ENCODE measurements at places on chromosomes 3 and 15.

DNA sequence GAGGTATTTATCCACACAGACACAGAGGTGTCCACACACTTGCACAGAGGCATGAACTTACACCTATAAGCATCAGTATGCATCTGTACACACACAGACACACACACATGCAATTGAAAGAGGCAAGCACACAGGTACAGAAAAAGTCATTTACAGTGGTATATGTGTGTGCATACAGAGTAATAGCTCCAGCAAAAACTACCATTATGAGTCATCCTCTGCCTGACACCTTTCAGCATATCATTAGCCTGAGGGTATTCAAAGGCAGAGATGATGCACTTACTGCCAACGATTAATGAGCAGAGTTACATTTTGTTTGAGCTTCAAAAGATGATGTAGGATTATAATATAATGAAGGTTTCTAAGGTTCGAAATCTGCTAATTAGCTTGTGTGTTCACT is 100.3 kb upstream of the TPRG1 start:
- DNase-seq = no peak

GRCh38 chr3:186784820-186785494 is 1.6 kb downstream of the EIF4A2 start:
- no peak for DNase-seq

DNA sequence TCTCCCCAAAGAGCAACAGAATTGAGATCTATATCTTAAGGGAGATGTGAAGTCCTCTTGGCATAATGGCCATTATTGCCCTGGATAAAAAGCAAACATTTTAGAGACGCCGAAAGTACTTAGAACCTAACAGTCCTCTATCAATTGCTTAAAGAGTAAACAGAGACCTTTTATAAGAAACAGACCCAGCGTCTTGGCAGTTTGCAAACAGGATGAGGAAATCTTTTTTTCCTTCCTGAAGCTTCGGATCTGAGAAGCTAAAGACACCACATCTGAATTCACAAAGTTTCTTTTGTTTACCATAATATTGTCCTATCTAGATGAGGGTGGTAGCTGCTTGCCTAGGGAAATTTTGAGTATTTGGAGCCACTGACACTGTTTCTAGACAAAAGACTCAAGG is 59.9 kb upstream of the LIMD1 start:
- no peak for DNase-seq

DNA sequence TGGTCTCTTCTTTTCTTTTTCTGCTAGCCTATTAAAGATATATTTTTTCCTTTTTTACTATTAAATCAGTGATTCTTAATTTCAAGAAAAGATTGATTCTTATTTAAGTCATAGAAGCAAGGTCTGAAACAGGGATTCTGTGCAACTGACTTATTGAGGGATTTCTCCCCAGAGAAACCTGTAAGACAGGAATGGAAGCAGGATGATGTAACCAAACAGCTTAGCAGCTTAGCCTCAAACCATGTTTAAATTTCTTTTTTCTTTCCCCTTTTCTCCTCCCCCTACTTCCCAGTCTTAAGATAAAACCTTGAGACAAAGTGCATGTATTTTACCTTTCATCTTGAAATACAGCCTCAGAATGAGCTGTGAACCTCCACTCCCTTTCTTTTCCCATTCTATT is 322.8 kb downstream of the NEK10 start:
- no peak for DNase-seq

DNA sequence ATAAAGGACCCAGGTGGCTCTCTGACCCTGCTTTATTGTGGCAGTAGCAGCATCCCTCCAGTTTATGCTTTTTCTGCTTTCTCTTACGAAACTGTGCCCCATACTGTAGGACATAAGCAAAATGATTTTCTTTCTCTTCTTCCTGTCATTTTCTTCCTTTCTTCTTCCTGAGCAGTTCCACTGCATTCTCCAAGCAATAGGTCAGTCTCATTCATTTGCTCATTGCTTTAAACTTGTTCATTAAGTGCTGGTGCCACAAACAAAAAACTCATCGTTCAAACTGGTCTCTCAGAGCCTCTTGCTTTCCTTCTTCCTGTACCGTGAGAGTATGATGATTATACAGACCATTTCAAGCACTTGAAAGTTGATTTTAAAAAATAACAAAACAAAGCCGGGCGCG is 66.8 kb downstream of the PDE8A start:
- no peak for DNase-seq

GRCh38 chr3:146896711-146897110 is 291.6 kb upstream of the PLSCR5 start:
- DNase-seq = no peak

Data from germinal center (tissue), 1 donor.